ENCODE measurements at places on chromosomes 12 and 14.

GRCh38 chr14:62213516-62213915, 451.3 kb downstream of the SNAPC1 start:
- DNase-seq: no peak

- peak; percentile 87 for DNase-seq
Measured at GRCh38 chr12:58925111-58925611, 4.9 kb upstream of the LRIG3 start.

GRCh38 chr12:42420395-42420794, 94.4 kb downstream of the PPHLN1 start:
- peak; percentile 67 for DNase-seq

- DNase-seq: no peak
Measured at GRCh38 chr12:47095446-47096236, 15.9 kb upstream of the AMIGO2 start.

DNA sequence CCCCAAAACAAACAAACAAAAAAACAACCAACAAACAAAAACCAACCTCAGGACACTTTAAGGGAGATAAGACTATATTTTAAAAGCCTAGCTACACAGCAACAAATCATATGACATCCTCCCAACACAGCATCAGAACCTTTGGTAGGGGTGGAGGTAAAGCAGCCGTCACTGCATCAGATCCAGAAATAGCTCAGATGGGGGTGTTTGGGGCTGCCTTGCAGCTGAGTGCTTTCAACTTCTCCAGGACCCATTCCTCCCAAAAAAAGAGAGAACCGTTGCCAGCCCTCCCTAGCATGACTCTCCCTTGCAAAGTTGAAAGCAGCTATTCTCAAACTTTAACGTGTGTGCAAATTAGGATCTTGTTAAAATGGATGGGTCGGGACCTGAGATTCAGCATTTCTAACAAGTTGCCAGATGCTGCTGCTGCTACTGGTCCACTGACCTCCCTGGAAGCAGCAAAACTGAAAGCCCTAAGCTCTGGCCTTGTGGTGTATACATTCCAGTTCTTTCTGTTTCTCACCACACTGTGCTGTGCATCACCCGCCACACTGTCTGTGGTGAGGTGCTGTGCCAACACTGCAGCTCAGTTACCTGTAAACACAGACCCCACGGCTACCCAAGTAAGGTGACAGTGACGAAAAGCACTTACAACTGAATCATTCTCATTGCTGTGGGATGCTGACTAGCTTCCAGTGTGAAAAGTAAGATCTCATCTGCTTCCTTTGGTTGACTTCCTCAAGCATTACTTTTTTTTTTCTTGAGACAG, 54.0 kb downstream of the SLC38A1 start:
- DNase-seq: no peak

DNA sequence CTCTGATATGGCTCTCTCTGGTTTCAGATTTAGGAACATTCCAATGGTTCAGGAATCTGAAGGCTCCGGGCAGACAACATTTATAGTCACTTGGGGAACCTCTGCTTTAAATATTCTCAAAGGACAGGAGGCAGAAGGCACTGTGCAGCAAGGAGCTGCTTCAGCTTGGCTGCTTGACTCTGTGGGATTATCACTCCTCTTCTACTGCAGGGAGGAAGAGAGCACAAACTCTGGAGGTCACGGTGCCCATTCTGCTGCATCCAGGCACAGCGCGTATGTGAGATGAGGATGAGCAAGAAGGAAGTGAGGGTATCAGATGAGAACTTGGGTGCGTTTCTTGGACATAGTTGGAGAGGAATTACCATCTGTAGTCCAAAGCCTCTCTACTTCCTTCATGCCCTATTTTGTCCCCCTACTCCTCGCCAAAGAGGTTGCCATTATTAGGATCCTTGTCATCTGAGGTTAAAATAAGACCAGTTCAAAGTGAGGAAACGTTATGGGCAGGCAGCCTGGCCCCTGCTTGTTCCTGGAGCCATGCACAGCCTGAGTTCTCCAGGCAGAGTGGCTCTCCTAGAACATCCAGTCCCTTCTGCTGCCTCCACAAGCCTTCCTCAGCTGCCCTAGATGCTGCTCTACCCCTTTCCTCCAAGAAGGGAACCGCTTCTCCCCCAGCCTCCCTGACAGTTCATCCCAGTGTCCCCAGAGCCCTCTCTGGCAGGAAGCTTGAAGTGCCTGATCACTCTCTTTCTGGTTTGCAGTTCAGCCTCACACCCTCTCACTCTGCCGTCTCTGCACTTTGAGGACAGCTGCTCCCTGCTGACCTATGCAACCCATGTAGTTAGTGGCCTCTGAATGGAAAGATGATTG, 12.5 kb downstream of the FGF6 start:
- DNase-seq: no peak

DNA sequence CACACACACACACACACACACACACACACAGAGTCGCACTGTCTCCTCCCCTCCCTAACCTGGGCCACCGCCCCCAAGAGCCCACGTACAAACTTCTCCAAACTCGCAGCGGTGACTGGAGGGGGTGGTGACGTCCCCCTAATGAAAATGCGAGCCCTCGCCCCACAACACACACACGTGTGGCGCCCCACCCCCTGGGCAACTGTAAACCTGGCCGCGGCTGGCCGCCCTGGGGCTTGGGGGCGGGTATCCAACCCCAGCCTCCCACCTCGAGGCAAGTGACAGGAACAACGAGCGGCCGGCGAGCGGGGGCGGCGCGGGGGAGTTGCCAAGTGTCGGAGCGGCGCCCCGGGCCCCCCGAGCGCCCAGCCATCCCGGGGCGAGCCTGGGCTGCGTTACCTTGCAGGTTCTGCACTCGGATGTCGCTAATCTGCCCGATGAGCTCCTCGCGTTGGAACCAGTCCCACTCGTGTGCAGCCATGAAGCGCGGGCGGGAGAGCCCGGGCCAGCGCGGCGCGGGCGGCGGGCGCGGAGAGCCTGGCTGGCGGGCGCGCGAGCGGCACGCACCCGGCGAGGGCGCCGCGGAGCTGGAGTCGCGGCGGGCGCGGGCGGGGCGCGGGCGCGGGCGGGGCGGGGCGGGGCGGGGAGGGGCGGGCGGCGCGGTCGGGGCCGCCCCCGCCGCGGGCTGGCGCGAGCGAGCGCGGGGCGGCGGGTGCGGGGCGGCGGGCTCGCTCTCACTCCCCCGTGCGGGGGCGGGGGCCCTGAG, at the start of gene CLMN:
CLMN (minus strand) TSS at position 597 of the 766 bp plus-strand sequence; CDS start at position 481, 116 bp downstream.
- peak; percentile 6 for DNase-seq

DNA sequence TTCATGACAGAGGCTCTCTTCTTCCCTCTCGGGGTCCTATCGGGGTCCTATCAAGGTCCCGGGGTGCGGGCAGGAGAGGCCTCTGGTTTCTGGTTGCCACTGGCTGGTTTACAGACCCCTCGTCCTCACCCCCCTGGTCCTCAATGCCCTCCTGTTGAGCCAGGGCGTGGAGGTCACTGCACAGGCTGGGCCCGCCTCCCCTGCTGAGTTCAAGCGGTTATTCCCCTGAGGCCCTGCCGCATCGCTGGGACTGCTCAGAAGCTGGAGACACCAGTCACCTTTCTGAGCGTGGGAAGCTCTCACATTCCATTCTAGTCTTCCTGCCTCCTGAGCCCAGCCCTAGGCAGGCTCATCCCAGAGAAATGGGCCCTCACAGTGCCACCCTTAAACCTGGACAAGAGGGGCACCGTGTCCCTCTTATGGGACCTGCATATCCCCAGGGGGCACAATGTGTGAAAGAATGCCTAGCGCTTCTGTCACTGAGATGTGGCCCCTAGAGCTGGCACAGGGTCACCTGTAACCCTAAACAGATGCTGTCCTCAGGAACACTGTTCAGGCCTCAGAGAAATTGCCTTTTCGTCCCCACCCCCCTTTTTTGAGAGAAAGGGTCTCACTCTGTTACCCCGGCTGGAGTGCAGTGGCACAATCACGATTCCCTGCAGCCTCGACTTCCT, 177.7 kb upstream of the RGS6 start:
- DNase-seq: no peak

DNA sequence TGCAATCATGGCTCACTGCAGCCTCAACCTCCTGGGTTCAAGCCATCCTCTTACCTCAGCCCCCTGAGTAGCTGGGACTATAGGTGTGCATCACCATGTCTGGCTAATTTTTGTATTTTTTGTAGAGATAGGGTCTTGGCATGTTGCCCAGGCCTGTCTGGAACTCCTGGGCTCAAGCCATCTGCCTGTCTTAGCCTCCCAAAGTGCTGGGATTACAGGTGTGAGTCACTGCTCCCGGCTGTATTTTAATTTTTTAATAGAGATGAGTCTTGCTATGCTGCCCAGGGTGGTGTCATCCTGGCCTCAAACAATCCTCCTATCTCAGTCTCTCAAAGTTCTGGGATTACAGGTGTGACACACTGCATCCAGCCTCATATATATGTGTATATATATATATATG, 31.7 kb upstream of the GPRC5A start:
- DNase-seq: no peak

GRCh38 chr12:131928080-131928710, 881 bp upstream of the PUS1 start:
- DNase-seq: peak; percentile 71

DNA sequence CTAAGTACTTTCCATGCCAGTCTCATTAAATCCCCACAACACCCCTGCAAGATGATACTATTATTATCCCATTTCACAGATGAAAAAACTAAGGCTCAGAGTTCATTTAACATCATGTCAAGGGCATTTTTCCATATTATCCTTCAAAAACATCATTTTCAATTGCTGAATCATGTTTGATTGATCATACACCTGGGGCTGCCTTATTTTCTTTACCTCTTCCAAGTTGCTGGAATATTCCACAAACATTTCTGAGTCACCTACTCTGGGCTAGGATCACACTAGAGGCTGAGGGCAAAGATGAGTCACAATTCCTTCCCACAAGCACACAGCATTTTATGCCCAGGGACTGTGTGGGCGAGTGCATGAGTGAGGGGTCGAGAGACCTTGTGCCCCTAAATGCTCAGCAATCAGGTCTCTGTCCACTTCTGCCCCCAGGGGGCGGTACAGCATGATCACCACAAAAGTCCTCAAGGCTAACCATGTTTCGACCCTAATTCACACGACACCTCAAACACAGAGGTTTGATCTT, 14.1 kb upstream of the TMEM119 start:
- DNase-seq: peak; percentile 53

GRCh38 chr14:100804558-100805309, 21.2 kb upstream of the MEG3 start:
- no peak for DNase-seq

DNA sequence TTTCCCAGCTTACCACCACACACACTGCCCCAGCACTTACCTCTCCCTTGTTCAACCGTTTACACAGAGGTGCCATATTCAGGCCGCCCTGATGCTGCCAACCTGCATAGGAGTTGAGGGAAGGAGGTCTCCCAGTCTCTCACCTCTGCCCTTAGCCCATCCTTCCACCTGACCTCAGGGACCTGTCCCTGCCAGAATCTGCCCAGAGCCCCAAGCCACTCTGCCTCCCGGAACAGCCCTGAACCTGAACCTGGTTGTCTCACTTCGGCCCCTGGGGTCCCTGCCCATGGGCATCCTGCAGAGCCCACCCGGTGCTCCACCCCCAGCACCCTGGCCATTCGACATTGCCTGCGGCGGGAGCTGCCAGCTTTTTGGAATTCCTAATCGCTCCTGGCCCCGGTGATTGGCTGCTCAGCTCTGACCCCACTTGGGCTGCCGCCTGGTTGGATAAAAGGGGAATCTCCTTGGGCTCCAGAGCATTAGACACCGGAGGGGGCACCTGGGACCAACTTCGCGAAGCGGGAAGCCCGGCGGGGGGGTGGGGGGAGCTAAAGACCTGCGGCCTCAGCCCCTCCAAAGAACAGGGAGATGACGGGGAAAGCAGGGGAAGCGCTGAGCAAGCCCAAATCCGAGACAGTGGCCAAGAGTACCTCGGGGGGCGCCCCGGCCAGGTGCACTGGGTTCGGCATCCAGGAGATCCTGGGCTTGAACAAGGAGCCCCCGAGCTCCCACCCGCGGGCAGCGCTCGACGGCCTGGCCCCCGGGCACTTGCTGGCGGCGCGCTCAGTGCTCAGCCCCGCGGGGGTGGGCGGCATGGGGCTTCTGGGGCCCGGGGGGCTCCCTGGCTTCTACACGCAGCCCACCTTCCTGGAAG, at the start of gene VSX2:
VSX2 (plus strand) TSS at position 476 of the 874 bp plus-strand sequence; CDS start at position 589, 113 bp downstream.
- no peak for DNase-seq

- peak; percentile 62 for DNase-seq
Measured at GRCh38 chr12:71536939-71537622, 97.5 kb downstream of the LGR5 start.

DNA sequence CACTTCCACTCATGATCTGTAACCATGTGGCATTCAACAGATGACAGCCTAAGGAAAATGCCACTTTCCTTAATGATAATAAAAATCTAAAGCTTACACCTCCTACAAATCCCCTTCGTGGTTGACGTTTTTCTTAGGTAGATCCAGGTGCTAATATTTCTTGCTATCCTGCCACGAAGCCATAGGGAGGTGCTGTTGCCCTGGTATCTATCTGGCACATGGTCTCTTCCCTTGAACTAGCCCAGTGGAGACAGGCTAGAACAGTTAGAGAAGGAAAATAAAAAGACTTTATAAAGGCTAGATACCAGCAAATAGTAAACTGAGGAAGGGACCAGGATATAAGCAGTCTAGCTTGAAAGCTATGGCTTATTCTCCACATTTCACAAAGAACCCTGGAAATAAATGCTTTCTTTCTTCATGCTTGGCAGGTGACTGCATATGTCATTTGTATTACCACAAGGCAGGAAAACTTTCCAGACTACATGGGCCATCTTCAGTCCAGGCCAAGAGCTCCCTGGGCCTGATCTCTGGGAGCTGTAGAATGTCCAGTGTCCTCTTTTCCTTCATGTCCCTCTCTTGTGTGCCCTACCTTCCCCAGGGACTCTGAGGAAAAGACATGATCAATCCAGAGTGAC, 15.3 kb downstream of the SPIC start:
- peak; percentile 49 for DNase-seq

DNA sequence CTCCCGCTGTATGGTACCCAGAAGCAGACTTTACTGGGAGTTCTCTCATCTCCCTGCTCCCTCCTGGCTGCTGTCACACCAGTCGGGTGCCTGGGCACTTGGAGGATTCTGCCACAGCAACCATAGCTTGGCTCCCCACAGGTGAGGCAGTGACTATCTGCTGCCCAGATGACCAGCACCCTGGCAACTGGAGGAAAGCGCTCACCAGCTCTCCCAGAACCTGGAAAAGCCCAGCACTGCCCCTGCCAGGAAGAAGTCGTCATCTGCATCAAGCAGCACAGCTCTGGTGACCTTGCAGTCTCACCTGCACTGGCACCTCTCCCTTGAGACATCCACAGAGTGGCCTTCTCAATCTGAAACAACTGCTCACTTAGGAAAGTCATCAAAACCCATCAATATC, 31.9 kb upstream of the TC2N start:
- peak; percentile 9 for DNase-seq

- peak; percentile 89 for DNase-seq
Measured at GRCh38 chr12:98439471-98439951, 75.9 kb upstream of the TMPO start.

GRCh38 chr12:38809832-38810231, 95.6 kb downstream of the CPNE8 start:
- DNase-seq: peak; percentile 20

GRCh38 chr12:121288986-121289385, 7.5 kb downstream of the CAMKK2 start:
- no peak for DNase-seq
